ENCODE measurements at places on chromosomes 12 and 14. TPM values are rescaled to one million over a fixed set of nuclear protein-coding genes. Genes with fewer than 3 reads are reported as not detected.
A peak's percentile ranks its signal among the peaks of the same experiment; 100 is the strongest.

The FAM222A gene
- polyA plus RNA-seq = 0.05 TPM

The KERA gene
- polyA plus RNA-seq = not detected

The PRB2 gene
- 0.18 TPM for polyA plus RNA-seq

The PTPN21 gene
- polyA plus RNA-seq = 7.4 TPM

The CCDC184 gene
- polyA plus RNA-seq = 0.51 TPM

The GYS2 gene
- not detected for polyA plus RNA-seq

The ACSM4 gene
- not detected for polyA plus RNA-seq

The OAS3 gene
- 54.1 TPM for polyA plus RNA-seq

The TAPBPL gene
- polyA plus RNA-seq = 4.8 TPM

The AP4S1 gene
- 3.0 TPM for polyA plus RNA-seq

The NGB gene
- not detected for polyA plus RNA-seq

- DNase-seq = no peak
- H3K4me3 ChIP-seq = no peak overlapping the region
- no peaks in the 10 kb centered on the region for H3K36me3 ChIP-seq
- peaks cover 3% of the 10 kb centered on the region for H3K4me1 ChIP-seq
Measured at GRCh38 chr12:6698352-6699046, 2.1 kb downstream of the PIANP start.

DNA sequence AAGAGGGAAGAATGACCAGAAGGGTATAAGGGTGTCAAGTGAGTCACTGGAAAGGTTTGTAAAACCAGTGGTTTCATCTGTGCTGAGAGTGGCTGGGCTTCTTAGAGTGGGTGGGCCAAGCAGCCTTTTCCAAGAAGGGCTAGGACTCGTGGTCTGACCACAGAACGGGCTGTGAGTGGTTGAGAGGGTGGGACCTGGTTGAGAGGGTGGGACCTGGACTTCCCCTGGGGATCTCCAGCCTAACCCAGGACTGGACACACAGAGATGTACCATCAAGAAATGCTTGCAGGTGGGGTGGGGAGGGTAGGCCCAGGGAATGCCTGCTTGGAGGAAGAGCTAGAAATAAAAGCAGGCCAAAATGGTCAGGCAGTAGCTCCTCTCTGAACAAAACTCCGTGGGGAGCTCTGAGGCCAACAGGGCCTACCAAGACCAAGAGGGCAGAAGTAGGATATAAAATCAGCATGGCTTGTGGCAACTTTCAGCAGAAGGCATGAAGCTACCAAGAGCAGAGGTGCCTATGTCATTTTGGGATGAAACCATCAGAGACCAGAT lies 140.5 kb downstream of the FOXN3 start:
- H3K27me3 ChIP-seq = no peaks in the 10 kb centered on the region
- DNase-seq = no peak

DNA sequence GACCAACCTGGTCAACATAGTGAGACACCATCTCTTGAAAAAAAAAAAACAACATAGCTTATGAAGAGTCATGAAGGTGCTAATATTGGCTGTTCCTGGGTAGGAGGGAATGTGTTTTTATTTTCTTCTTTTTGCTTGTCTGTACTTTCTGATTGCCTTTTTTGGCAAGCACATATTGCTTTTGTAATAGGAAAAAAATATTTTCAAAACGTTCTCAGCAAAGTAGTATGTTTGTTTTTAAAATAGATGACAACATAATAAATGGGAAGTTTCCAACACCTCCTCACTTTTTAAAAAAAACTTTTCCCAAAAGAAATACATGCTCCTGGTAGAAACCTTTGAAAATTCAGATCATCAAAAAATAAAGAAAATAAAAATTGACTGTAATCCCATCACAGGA lies 20.9 kb downstream of the FOS start:
- no peak overlapping the region for H3K27ac ChIP-seq
- H3K4me1 ChIP-seq = peaks cover 28% of the 10 kb centered on the region
- no peaks in the 10 kb centered on the region for H3K36me3 ChIP-seq
- no peak overlapping the region for H3K4me3 ChIP-seq

- H3K27me3 ChIP-seq = no peaks in the 10 kb centered on the region
- no peak overlapping the region for H3K4me3 ChIP-seq
- H3K36me3 ChIP-seq = no peaks in the 10 kb centered on the region
- H3K27ac ChIP-seq = no peak overlapping the region
- H3K4me1 ChIP-seq = no peaks in the 10 kb centered on the region
Measured at GRCh38 chr12:125533434-125534029, 468.3 kb downstream of the AACS start.

GRCh38 chr12:52319097-52319496 lies 2.1 kb downstream of the KRT83 start:
- H3K4me3 ChIP-seq = no peak overlapping the region
- peaks cover 12% of the 10 kb centered on the region for H3K27me3 ChIP-seq
- no peaks in the 10 kb centered on the region for H3K4me1 ChIP-seq

DNA sequence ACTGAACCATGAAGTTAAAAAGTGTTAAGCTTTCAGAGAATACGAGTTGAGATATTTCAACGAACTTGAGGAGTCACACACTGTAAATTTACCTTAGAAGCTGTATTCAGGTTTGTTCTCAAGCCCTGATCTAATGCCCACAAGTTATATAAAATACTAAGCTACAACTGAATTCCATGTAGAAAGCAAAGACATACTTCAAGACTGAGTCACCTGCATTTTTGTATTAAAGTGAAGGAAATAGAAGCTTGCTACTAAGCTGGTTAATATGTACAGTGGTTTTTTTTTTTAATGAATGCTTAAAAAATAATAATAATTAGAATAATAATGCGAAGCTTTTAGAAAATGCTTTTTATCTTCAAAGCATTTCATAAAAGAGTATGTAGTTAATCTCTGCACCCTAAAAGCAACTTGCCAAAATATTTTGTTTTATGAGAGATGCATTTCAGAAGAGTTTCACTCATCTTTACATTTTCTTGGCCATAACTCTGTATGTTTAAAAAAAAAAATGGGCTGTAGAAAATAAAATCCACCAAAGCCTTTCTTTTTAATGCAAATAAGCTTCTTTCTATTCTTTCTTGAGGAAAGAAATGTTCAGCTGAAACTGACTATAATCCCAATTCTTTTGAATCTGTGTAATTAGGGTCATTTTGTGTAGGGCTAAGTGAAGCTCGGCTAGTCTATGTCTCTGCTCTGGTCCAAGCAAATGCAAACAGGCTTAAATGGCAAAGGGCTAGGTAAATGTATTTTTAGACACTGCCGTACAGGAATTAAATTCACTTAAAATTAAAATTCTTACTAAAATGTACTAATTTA lies 1047.5 kb upstream of the FLRT2 start:
- no peak overlapping the region for H3K4me3 ChIP-seq
- no peaks in the 10 kb centered on the region for H3K36me3 ChIP-seq
- H3K4me1 ChIP-seq = peaks cover 17% of the 10 kb centered on the region
- peak; percentile 9 for DNase-seq
- H3K27ac ChIP-seq = no peak overlapping the region
- no peaks in the 10 kb centered on the region for H3K27me3 ChIP-seq

GRCh38 chr12:61991661-61992060 lies 268.5 kb upstream of the USP15 start:
- no peak overlapping the region for H3K4me3 ChIP-seq
- DNase-seq = no peak
- no peaks in the 10 kb centered on the region for H3K27me3 ChIP-seq
- H3K27ac ChIP-seq = no peak overlapping the region
- H3K36me3 ChIP-seq = no peaks in the 10 kb centered on the region

DNA sequence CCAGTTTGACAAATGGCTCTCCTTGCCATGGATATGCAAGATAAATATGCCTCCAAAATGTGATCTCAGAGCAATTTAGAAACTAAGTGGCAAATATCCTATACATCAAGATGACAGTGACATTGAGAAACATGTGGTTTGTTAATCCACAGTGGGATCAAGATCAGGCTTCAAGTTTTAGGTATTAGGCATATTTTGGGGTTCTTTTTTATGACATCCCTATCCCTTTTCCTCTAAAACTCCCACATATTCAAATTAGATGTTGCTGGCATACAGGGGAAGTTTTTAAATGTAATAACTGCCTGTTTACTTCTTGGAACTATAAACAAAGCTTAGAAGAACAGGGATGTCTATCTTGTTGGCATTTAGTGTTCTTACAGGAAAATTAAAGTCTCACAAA lies 179.4 kb downstream of the CRADD start:
- H3K27ac ChIP-seq = no peak overlapping the region
- DNase-seq = no peak
- no peaks in the 10 kb centered on the region for H3K4me1 ChIP-seq
- no peaks in the 10 kb centered on the region for H3K36me3 ChIP-seq
- H3K27me3 ChIP-seq = no peaks in the 10 kb centered on the region

DNA sequence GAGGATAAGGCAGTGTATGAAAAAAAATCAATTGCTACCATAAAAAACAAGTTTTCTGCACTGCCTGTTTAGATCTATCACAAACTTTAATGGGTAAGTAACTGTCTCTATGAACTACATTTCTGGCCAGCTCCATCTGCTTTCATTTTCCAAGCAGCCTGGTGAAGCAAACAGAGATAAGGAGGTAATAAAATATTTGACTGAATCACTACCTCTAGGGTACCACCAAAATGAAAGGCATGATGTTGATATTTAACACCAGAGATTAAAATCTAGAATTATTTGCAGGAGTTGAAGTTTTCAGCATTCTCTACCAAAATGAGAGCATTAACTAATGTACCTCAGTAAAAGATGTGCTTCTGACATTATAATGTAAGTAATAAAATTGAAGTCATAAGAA lies 863.5 kb upstream of the MGAT4C start:
- no peak overlapping the region for H3K4me3 ChIP-seq
- no peaks in the 10 kb centered on the region for H3K36me3 ChIP-seq
- no peak for DNase-seq
- no peaks in the 10 kb centered on the region for H3K4me1 ChIP-seq
- no peak overlapping the region for H3K27ac ChIP-seq

DNA sequence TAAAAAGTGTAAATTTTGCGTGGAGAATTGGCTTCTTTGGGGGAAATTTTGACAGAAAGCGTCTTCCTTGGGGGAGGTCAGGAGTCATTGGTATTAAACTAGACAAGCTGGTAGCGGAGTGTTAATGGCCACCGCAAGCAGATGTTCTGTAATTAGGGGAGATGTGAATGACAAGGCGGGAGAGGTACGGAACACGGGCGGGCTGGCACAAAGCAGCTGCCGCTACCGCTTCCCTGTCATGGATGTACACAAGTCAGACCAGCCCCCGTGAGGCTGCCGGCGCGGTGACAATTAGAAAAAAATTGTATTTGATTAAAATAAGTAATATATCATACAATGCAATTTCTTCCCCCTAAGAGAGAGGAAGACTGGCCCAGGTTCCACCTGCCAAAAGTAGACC lies 501.6 kb downstream of the VRK1 start:
- DNase-seq = no peak
- no peaks in the 10 kb centered on the region for H3K36me3 ChIP-seq
- H3K27ac ChIP-seq = no peak overlapping the region
- peaks cover 4% of the 10 kb centered on the region for H3K4me1 ChIP-seq

DNA sequence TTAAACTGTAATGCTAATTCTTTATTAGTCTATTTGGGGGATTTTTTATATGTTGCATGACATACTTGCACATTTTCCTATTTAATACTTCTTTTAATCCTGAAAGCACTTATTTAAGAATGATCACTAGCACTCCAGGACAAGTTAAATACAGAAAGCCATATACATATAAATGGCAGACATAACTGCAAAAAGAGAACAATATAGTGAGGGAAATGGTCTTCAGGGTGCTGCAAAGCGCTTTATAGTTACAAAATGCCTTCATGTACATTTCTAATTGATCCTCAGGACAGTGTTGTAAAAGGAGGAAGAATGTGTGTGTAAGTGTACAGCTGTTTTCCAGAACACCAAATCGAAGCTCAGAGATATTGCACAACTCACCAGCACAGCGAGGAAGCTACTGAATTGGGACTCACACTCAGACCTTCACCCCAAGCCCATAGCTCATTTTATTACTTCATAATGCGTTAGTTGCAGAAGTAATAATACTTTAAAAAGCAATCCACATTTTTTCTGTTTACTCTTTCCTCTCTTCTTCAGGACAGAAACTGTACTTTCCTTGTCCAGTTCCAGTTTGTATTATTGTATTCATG lies 428.2 kb downstream of the RAD51B start:
- no peaks in the 10 kb centered on the region for H3K27me3 ChIP-seq
- H3K36me3 ChIP-seq = no peaks in the 10 kb centered on the region
- no peak for DNase-seq
- H3K4me1 ChIP-seq = peaks cover 55% of the 10 kb centered on the region
- H3K27ac ChIP-seq = peak overlapping the region; percentile 21
- H3K4me3 ChIP-seq = no peak overlapping the region

GRCh38 chr14:59044707-59045106 lies 143.8 kb upstream of the DAAM1 start:
- no peaks in the 10 kb centered on the region for H3K4me1 ChIP-seq
- H3K4me3 ChIP-seq = no peak overlapping the region
- H3K27ac ChIP-seq = no peak overlapping the region

- H3K4me1 ChIP-seq = no peaks in the 10 kb centered on the region
- no peak overlapping the region for H3K27ac ChIP-seq
- H3K36me3 ChIP-seq = no peaks in the 10 kb centered on the region
- no peak overlapping the region for H3K4me3 ChIP-seq
Measured at GRCh38 chr12:61095111-61095510, 1165.1 kb upstream of the USP15 start.

DNA sequence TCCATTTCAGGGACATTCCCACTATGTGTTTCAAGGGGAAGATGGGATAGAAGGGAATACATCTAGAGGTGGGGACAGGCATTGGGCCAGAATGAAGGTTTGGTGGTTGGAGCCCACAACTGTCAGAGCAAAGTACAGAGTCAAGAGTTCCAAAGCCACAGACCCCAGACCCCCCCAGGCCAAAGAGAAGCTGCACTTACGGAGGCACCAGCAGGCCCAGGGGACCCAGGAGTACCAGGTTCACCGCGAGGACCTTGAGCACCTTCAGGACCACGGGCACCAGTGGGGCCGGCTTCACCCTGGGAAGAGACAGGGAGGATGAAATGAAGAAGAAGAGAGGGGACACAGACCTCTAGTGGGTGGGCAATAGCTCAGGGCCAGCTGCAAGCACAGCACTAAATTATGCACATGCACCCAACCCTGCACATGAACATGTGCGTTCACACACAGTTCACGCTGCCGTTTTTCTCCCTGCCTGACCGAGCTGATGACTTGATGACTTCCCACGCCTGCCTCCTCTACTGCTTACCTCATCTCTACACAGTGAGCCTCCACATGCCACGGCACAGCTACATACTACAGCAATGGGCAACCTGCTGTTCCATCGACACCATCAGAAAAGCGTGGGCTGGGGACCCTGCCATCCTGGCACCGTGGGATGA lies 16.7 kb downstream of the COL2A1 start:
- no peaks in the 10 kb centered on the region for H3K36me3 ChIP-seq
- no peak for DNase-seq
- no peak overlapping the region for H3K4me3 ChIP-seq
- H3K27me3 ChIP-seq = peaks cover 9% of the 10 kb centered on the region

DNA sequence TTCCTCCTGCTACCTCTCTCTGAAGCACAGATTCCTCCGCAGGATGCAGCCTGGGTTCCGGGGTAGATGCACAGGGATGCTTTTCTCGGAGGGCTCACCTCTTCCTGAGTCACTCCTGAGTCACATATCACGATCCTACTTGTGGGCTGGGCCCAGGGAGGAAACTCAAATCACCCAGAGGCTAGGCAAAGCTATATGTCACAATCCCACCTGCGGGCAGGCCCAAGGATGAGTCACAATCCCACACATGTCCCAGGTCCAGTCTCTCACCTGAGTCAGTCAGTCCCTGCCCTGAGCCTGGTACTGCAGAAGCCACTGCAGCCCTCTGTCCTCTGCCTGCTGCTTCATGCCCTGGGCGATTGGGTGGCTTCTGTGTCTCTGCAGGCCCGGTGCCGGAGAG lies 149.0 kb upstream of the GSC start:
- no peaks in the 10 kb centered on the region for H3K27me3 ChIP-seq
- H3K4me1 ChIP-seq = no peaks in the 10 kb centered on the region
- H3K4me3 ChIP-seq = no peak overlapping the region
- DNase-seq = peak; percentile 23
- no peaks in the 10 kb centered on the region for H3K36me3 ChIP-seq
